CD14-positive monocyte (primary cell): ENCODE measurements at places on chromosomes 3 and 15.
A peak's percentile ranks its signal among the peaks of the same experiment; 100 is the strongest.

GRCh38 chr3:87269723-87270122 is 6.7 kb downstream of the POU1F1 start:
- no peak for DNase-seq
- H3K36me3 ChIP-seq, result no peaks in the 10 kb centered on the region
- no peak overlapping the region for H3K27ac ChIP-seq
- no peaks in the 10 kb centered on the region for H3K27me3 ChIP-seq

GRCh38 chr3:126287171-126287535 is 70.1 kb downstream of the KLF15 start:
- peaks cover 5% of the 10 kb centered on the region for H3K4me1 ChIP-seq
- H3K36me3 ChIP-seq, result no peaks in the 10 kb centered on the region
- H3K4me3 ChIP-seq, result no peak overlapping the region
- peaks cover 43% of the 10 kb centered on the region for H3K27me3 ChIP-seq
- DNase-seq, result no peak

DNA sequence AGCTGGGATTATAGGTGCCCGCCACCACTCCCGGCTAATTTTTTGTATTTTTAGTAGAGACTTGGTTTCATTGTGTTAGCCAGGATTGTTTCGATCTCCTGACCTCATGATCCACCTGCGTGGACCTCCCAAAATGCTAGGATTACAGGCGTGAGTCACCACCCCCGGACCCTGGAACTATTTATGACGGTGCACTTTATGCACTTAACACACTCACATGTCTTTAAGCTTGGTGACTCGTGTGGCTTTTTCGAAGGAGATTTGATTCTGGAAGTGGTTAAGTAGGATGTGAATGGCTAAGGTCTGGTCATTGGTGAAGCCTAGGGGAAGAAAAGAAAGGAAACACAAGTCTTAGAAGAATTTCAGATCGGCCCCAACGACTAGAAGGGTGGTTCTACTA is 20.3 kb downstream of the BBS4 start:
- no peaks in the 10 kb centered on the region for H3K36me3 ChIP-seq
- no peaks in the 10 kb centered on the region for H3K4me1 ChIP-seq
- no peaks in the 10 kb centered on the region for H3K27me3 ChIP-seq
- H3K4me3 ChIP-seq, result no peak overlapping the region
- no peak overlapping the region for H3K27ac ChIP-seq

- H3K4me3 ChIP-seq, result no peak overlapping the region
- no peaks in the 10 kb centered on the region for H3K27me3 ChIP-seq
- no peaks in the 10 kb centered on the region for H3K36me3 ChIP-seq
- peaks cover 3% of the 10 kb centered on the region for H3K4me1 ChIP-seq
Measured at GRCh38 chr3:31777092-31777491, 204.0 kb downstream of the OSBPL10 start.

DNA sequence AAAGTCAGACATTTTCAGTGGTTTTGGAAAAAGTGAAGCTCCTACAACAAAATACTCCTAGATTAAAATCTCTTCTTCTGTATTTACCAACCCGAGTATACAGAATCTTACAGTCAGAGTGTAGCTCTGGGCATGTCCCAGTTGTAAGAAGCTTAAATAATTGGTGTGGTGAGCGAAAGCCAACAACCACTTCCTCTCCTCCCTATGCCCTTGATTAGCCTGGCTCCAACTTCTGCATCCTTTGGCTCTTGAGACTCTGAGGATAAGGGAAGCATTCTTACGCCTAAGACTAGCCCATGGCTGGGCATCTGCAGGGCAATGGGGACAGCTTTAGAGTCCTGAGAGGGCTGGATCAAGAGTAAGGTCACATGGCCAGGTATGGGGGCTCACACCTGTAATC is 25.5 kb downstream of the RFT1 start:
- peaks cover 46% of the 10 kb centered on the region for H3K4me1 ChIP-seq
- H3K27ac ChIP-seq, result peak overlapping the region; percentile 81
- peak; percentile 72 for DNase-seq
- H3K27me3 ChIP-seq, result no peaks in the 10 kb centered on the region
- H3K36me3 ChIP-seq, result peaks cover 5% of the 10 kb centered on the region

DNA sequence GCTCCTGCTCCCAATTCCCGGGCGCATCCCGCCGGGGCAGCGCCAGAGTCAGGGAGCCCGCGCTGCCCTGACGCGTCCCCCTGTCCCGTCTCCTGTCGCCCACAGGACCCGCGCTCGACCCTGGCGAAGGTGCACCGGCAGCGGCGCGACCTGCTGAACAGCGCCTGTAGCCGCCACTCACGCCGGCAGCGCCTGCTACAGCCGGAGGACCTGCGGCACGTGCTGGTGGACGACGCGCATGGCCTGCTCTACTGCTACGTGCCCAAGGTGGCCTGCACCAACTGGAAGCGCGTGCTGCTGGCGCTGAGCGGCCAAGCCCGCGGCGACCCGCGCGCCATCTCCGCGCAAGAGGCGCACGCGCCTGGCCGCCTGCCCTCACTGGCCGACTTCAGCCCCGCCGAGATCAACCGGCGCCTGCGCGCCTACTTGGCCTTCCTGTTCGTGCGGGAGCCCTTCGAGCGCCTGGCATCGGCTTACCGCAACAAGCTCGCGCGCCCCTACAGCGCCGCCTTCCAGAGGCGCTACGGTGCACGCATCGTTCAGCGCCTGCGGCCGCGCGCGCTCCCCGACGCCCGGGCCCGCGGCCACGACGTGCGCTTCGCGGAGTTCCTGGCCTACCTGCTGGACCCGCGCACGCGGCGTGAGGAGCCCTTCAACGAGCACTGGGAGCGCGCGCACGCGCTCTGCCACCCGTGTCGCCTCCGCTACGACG is 16.9 kb downstream of the C3orf22 start:
- H3K36me3 ChIP-seq, result peaks cover 7% of the 10 kb centered on the region
- H3K27me3 ChIP-seq, result no peaks in the 10 kb centered on the region
- DNase-seq, result no peak
- peaks cover 26% of the 10 kb centered on the region for H3K4me1 ChIP-seq
- H3K4me3 ChIP-seq, result no peak overlapping the region

- H3K27ac ChIP-seq, result peak overlapping the region; percentile 79
- peaks cover 11% of the 10 kb centered on the region for H3K4me1 ChIP-seq
- no peaks in the 10 kb centered on the region for H3K27me3 ChIP-seq
- peak; percentile 79 for DNase-seq
- peak overlapping the region; percentile 53 for H3K4me3 ChIP-seq
Measured at GRCh38 chr3:187130346-187131066, 8.8 kb downstream of the RPL39L start.
